GM04503 (cell line): ENCODE measurements at places on chromosomes 1 and 21.

DNA sequence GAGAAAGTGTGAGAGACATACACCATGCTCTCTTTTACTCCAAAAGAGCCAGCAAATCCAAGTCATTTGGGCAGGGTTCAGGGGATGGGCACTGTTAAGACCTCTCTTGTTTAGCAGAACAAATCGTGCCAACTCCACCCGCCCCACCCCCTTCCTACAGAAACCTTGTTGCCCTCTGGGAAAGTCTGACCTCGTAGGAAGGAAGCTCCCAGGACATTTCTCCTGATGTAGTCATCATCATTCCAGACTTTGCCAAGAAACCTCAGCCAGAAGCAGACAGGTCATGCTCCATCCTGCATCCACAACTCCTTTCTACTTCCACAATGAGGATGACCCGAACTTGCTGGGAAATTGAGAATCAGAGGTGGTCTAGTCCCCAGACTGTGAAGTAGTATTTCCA, 57.7 kb downstream of the UBE2T start:
- DNase-seq: peak; percentile 64

DNA sequence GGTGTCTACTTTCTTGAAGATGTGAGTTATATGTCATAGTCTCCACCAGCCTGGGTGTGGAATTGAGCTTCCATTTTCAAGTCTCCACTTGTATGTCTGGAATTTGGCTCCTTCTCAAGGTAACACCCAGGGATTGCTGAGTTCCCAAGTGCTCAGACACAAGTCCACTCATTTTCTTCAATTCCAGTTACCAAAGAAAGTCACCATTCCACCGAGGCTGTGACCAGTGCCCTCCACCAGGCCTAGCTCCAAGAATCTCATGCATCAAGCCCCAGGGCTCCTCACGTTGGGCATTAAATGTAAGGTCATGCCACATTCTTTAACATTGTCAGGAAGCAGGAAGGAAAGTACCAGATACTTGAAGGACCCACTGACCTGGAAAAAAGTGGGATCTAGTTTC, 2.4 kb upstream of the RAB4A start:
- no peak for DNase-seq

GRCh38 chr1:42817440-42817767, 207 bp upstream of the SVBP start:
- no peak for DNase-seq

DNA sequence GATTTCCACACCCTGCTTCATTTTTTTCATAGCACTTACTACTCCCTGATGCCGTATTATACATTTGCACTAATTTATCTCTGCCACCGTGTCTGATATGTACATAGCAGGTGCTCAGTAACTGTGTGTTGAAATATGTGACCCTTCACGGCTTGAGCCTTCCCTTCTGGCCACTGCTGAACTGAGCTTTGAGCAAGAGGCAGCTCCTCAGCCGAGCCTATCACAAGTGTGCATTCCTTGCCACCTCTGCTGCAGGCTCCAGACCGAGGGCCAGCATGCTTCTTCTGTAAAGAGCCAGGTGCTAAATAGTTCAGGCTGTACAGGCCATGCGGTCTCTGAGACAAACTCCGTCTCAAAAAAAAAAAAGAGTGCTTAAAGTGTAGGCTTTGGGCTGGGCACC, 22.6 kb downstream of the PLEKHM2 start:
- no peak for DNase-seq

- DNase-seq: peak; percentile 60
Observed at GRCh38 chr1:160168609-160169369, 17.4 kb downstream of the ATP1A4 start.

DNA sequence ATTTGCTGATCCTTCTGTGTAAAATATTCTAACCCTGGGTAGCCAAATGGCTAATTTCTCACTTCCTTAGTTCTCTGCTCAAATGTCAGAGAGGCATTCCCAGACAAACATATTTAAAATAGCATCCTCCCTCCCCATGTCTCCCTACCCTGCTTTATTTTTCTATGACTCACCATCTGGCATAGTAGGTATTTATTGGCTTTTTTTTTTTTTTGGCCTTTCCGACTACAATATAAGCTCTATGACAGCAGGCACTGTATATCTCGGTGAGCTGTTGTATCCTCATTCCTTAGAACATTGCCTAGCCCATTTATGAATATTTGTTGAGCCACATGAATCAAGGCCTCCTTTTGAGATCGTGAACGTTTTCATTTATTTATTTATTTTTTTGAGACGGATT, 1.5 kb upstream of the NEK7 start:
- peak; percentile 55 for DNase-seq

DNA sequence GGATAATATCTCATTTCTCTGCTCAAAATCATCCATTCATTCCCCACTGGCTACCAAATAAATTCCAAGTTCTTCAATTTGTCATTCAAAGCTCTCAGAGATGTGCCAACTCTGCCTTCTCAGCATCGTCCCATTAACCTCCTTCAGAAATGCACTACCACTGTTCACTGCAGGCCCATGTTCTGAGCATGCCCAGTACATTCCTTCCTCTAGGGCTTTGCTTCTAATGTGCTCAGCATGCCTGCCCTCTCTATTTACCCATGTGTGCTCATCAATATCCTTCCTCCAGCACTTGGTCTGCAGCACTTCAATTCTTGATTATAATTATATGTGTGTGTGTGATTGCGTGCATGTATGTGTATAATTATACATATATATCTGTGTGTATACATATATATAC, 36.1 kb upstream of the RGS8 start:
- no peak for DNase-seq

GRCh38 chr1:66492424-66492823, 41.5 kb upstream of the SGIP1 start:
- DNase-seq: no peak

- DNase-seq: no peak
Observed at GRCh38 chr1:230066031-230066430, 1.0 kb upstream of the GALNT2 start.

GRCh38 chr1:108811611-108812010, 45.3 kb downstream of the AKNAD1 start:
- DNase-seq: no peak

GRCh38 chr1:245337829-245338484, 183.2 kb downstream of the KIF26B start:
- DNase-seq: no peak

- no peak for DNase-seq
Observed at GRCh38 chr1:116262995-116263385, 110.1 kb upstream of the ATP1A1 start.

GRCh38 chr21:44337941-44338895, 972 bp downstream of the CFAP410 start:
- DNase-seq: no peak

DNA sequence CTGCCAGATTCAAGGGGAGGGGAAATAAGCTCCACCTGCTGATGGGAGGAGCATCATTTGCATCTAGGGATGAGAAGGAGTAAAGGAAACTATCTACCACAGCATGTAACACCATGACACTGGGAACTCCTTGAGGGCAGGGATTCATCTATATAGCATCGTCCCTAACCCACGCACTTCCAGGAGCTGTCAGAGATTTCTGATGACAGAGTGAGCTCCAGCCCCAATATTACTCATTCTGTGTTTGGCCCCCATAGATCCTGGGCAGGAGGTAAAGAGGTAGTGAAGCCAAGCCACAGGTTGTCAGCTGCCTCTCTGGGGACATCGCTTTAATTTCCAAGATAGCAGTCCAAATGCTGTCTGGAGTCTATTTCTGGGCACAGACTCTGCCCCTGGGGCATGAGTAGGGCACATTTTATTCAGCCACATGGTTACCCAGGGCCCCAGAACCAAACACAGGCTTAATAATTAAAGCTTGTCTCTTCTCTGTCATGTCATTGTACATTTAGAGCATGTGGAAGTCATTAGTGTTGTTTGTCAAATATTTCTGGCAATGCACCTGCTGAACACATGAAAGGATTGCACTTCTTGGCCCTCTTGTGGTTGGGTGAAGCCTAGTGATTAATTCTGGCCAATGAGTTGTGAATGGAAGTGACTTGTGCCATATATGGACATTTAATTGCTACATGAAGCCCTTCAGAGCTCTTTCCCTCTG, 105.9 kb upstream of the POU3F1 start:
- DNase-seq: no peak

- DNase-seq: no peak
Observed at GRCh38 chr1:46672696-46673095, 1.0 kb downstream of the TEX38 start.

DNA sequence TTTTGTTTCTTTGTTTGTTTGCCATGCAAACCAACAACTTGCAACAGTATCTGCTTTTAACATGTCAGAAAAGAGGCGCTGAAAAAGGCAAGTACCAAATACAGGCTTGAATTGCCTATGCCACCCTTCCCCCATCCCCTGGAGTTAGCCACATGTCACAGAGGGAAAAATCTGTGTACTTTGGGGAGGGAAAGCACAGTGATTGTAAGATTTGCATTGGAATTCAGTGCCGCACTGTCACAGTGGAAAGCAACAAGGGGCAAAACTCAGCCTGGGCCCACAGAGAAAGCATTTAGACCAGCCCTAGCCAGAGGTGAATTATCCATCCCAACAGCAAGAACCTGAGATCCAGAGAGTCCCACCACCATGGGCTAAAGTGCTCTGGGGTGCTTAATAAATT, 52.4 kb upstream of the ACADM start:
- no peak for DNase-seq

DNA sequence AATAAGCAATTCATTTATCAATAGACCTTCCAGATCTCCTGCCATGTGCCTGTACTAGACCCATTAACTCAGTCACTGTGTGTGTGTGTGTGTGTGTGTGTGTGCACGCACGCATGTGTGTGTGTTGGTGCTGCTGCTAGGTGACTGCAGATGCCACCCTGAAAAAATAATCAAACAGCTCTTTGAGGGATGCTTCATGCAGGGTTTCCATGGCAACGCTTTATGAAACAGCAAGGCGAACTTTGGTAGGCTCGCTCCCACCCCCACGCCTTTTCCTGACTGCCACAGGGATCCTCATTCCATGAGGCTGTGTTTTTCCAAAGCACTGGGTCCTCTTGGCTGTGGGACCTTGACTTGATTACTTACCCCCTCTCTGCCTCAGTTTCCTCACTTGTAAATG, 94.0 kb downstream of the HMGB4 start:
- no peak for DNase-seq

- DNase-seq: no peak
Observed at GRCh38 chr1:159229260-159229885, 24.7 kb downstream of the ACKR1 start.

GRCh38 chr1:39896909-39897685, 4.6 kb downstream of the MYCL start:
- DNase-seq: no peak

- DNase-seq: no peak
Observed at GRCh38 chr1:209048941-209049669, 534.4 kb upstream of the CAMK1G start.

DNA sequence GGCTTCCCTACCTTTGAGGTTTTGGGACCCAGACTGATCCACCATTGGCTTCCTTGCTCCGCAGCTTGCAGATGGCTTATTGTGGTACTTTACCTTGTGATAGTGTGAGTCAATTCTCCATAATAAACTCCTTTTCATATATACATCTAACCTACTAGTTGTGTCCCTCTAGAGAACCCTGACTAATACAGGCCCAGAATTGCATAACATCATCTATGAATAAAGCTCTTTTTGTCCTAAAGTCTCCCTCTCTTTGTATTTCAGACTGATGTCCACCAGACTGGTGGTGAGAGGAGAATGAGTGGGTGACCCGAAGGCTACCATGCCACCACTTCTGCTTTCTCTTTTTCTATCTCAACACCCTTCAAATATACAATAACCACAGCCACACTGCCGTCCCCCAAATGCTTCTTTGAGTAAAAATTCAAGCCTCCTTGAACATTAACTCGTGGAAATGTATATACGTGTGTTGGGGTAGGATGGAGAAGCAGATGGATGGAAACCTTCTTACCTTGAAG, 265.7 kb downstream of the PTBP2 start:
- DNase-seq: no peak

DNA sequence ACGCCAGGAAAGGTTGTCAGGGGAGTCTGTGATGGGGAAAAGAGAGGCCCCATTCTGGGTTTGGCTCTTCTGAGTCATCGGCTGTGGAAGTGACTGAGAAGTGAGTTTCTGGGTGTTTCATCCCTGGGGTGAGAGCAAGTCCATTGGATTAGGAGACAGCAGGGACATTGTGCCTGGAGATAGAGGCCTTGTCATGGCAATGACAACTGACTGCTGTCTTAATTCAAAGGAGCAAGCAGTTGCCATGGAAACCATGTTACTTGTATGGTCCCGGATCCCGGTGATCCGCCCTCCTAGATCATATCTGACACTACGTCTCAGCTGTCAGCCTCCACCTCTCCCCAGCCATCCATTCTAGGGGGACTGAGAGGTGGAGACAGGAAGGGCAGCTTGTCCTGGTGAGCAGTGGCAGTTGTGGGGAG, 34.4 kb downstream of the KIAA0040 start:
- no peak for DNase-seq

GRCh38 chr1:167762061-167762746, 40.4 kb downstream of the MPZL1 start:
- DNase-seq: no peak

- DNase-seq: no peak
Observed at GRCh38 chr1:32764826-32765569, 52.2 kb downstream of the YARS1 start.

DNA sequence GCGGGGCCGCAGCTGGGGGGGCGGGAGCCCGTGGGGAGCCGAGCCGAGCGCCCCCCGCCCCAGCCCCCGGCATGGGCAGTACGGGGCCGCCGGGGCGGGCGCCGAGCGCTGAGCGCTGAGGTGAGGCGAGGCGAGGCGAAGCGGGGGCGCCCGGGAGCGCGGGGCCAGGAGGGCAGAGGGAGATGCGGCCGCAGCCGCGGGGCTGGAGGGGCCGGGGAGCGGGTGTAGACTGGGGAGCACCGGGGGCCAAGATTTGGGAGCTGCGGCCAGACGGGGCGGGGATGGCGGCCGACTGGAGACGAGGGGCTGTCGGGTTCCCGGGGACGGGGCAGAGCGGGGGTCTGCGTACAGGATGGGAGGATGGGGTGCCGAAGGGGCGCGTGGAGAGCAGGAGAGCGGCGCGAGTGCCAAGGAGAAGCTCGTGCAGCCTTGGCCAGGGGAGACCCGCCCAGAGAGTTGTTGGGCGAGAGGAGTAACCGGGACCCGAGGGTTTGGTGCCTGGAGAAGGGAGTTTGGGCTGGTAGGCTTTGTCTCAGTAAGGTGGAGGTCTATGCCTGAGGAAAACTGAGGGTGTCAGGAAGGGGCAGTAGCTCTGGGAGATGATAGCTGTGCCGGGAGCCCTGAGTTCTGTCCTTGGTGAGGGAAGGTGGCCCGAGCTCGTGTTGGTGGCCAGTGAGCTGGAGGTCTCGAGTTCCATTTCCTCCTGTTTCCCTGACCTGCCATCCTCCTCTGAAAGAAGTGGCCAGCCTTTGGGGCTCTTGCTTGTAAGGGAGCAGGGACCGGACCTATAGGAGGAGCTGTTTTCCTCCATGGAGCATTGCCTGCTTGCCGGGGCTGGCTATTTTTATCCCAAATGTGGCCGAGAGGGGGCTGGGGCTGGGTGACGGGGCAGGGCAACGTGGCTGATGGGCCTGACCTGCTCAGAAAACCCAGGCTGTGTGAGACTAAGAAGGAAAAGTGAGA, 539 bp downstream of the ATP8B2 start:
- peak; percentile 68 for DNase-seq

DNA sequence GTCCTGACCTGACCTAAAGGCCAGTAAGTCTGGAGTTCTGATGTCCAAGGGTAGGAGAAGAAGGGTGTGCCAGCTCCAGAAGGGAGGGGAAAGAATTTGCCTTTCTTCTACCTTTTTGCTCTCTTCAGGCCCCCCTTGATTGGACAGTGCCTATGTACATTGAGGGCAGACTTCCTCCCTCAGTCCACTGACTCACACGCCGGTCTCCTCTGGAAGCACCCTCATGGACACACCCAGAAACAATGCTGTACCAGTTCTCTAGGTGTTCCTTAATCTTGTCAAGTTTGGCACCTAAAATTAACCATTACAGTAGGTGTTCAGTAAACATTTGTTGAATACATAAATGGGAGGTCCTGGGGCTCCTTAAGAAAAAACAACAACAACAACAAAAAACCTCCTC, 51.0 kb upstream of the POU2F1 start:
- DNase-seq: no peak
